Pancreas (tissue), 10 donors: ENCODE measurements at places on chromosomes 1 and 21. TPM values are rescaled to one million over a fixed set of nuclear protein-coding genes. Genes with fewer than 3 reads are reported as not detected.

The ALX3 gene
- not detected for total RNA-seq

GRCh38 chr1:224325959-224326358 is 4.0 kb downstream of the NVL start:
- no peak for DNase-seq

DNA sequence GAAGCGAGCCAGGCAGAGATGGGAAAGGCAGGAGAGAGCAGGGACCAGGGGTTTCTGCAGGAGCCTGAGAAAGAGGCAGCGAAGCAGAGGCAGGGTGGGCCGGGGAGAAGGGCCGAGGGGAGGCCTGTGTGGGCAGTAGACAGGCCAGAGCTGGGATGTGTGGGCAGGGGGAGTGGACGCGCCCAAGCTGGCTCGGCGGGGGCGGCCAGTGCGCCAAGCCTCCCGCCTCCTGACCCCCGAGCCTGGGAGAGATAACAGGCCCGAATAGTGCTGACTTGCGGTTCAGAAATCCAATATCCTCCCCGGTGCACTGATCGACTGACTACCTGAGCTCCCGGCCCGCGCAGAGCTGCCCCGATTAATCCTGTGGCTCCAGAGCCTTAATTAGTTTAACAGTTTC is 41.9 kb downstream of the AHDC1 start:
- no peak for DNase-seq

The ROR1 gene
- total RNA-seq, result 10.0 TPM

The FAM167B gene
- total RNA-seq, result 2.8 TPM

- no peak for DNase-seq
Observed at GRCh38 chr1:1110561-1110971, 5.3 kb downstream of the C1orf159 start.
